Pericardium fibroblast (primary cell): ENCODE measurements at places on chromosomes 6 and 20. TPM values are rescaled to one million over a fixed set of nuclear protein-coding genes. Genes with fewer than 3 reads are reported as not detected.

The RAE1 gene
- 18.5 and 24.2 TPM in 2 replicates for total RNA-seq

The SPATS1 gene
- not detected in 2 replicates for total RNA-seq

The OR12D3 gene
- not detected in 2 replicates for total RNA-seq

The KHDC1L gene
- total RNA-seq: not detected in 2 replicates

The TRIM40 gene
- not detected in 2 replicates for total RNA-seq

The TGM3 gene
- total RNA-seq: under 0.01 TPM in 1 of 2 replicates, not detected in the other

The BANF2 gene
- not detected in 2 replicates for total RNA-seq

The GPX5 gene
- total RNA-seq: not detected in 2 replicates

The OR2H2 gene
- not detected in 2 replicates for total RNA-seq

The PACSIN1 gene
- 0.09 TPM in 1 of 2 replicates, not detected in the other for total RNA-seq

The TMEM170B gene
- 0.26 and 0.47 TPM in 2 replicates for total RNA-seq

The GSTA3 gene
- total RNA-seq: not detected in 2 replicates

The WASF1 gene
- 20.2 and 25.3 TPM in 2 replicates for total RNA-seq

The MRPL14 gene
- 25.7 and 40.7 TPM in 2 replicates for total RNA-seq

The PLG gene
- not detected in 2 replicates for total RNA-seq

The MRPL18 gene
- total RNA-seq: 67.7 and 82.9 TPM in 2 replicates

The FAM83C gene
- total RNA-seq: not detected in 2 replicates

The FAM110A gene
- 1.8 and 4.4 TPM in 2 replicates for total RNA-seq

The SSTR4 gene
- not detected in 2 replicates for total RNA-seq

The TMEM200A gene
- total RNA-seq: 2.6 and 10.4 TPM in 2 replicates

The HMGCLL1 gene
- not detected in 2 replicates for total RNA-seq

The GJA10 gene
- total RNA-seq: not detected in 2 replicates

The TNF gene
- not detected in 2 replicates for total RNA-seq

The FGD2 gene
- not detected in 2 replicates for total RNA-seq

The RIMS4 gene
- total RNA-seq: 0.12 and 0.34 TPM in 2 replicates

The CST7 gene
- total RNA-seq: not detected in 2 replicates

The FOXS1 gene
- 1.1 TPM in 1 of 2 replicates, not detected in the other for total RNA-seq

The TNXB gene
- 108 and 240 TPM in 2 replicates for total RNA-seq

The SLC32A1 gene
- total RNA-seq: not detected in 2 replicates
